ENCODE measurements at places on chromosomes 2 and 18. TPM values are rescaled to one million over a fixed set of nuclear protein-coding genes. Genes with fewer than 3 reads are reported as not detected.

PROM2 gene
- polyA plus RNA-seq = 0.67 TPM

MAT2A gene
- 133 TPM for polyA plus RNA-seq

TCF23 gene
- not detected for polyA plus RNA-seq

GALNT5 gene
- polyA plus RNA-seq = not detected

ACMSD gene
- not detected for polyA plus RNA-seq

ZSWIM2 gene
- not detected for polyA plus RNA-seq

DSG1 gene
- polyA plus RNA-seq = not detected

TMEM163 gene
- polyA plus RNA-seq = 0.65 TPM

LYPD1 gene
- 0.07 TPM for polyA plus RNA-seq

ELOA2 gene
- not detected for polyA plus RNA-seq

CCDC150 gene
- 0.70 TPM for polyA plus RNA-seq

LYPD6B gene
- polyA plus RNA-seq = 1.7 TPM

KYNU gene
- 14.5 TPM for polyA plus RNA-seq

DPP4 gene
- polyA plus RNA-seq = 0.20 TPM

MERTK gene
- 0.30 TPM for polyA plus RNA-seq

DAW1 gene
- not detected for polyA plus RNA-seq

ANO7 gene
- polyA plus RNA-seq = 0.04 TPM

HRH4 gene
- polyA plus RNA-seq = 0.03 TPM

PLCL1 gene
- 0.23 TPM for polyA plus RNA-seq

RESP18 gene
- not detected for polyA plus RNA-seq

ARHGAP28 gene
- polyA plus RNA-seq = not detected

GRB14 gene
- polyA plus RNA-seq = not detected

SERPINB13 gene
- not detected for polyA plus RNA-seq

PROKR1 gene
- 0.01 TPM for polyA plus RNA-seq

POLR1A gene
- 3.4 TPM for polyA plus RNA-seq

AKAIN1 gene
- not detected for polyA plus RNA-seq

CCDC121 gene
- polyA plus RNA-seq = 0.65 TPM

FOXD4L1 gene
- 0.12 TPM for polyA plus RNA-seq

DCDC2C gene
- not detected for polyA plus RNA-seq

TRABD2A gene
- 17.7 TPM for polyA plus RNA-seq

SERPINB8 gene
- 14.4 TPM for polyA plus RNA-seq

EPHA4 gene
- polyA plus RNA-seq = 9.5 TPM

TEX44 gene
- not detected for polyA plus RNA-seq

LRP1B gene
- polyA plus RNA-seq = not detected

SP140L gene
- 94.6 TPM for polyA plus RNA-seq

GREB1L gene
- not detected for polyA plus RNA-seq

TET3 gene
- 4.7 TPM for polyA plus RNA-seq

SERPINB11 gene
- polyA plus RNA-seq = not detected

STON1 gene
- 0.94 TPM for polyA plus RNA-seq

HMSD gene
- 0.04 TPM for polyA plus RNA-seq
